T-cell (primary cell): ENCODE measurements at places on chromosomes 6 and 20. TPM values are rescaled to one million over a fixed set of nuclear protein-coding genes. Genes with fewer than 3 reads are reported as not detected.
A peak's percentile ranks its signal among the peaks of the same experiment; 100 is the strongest.

DNA sequence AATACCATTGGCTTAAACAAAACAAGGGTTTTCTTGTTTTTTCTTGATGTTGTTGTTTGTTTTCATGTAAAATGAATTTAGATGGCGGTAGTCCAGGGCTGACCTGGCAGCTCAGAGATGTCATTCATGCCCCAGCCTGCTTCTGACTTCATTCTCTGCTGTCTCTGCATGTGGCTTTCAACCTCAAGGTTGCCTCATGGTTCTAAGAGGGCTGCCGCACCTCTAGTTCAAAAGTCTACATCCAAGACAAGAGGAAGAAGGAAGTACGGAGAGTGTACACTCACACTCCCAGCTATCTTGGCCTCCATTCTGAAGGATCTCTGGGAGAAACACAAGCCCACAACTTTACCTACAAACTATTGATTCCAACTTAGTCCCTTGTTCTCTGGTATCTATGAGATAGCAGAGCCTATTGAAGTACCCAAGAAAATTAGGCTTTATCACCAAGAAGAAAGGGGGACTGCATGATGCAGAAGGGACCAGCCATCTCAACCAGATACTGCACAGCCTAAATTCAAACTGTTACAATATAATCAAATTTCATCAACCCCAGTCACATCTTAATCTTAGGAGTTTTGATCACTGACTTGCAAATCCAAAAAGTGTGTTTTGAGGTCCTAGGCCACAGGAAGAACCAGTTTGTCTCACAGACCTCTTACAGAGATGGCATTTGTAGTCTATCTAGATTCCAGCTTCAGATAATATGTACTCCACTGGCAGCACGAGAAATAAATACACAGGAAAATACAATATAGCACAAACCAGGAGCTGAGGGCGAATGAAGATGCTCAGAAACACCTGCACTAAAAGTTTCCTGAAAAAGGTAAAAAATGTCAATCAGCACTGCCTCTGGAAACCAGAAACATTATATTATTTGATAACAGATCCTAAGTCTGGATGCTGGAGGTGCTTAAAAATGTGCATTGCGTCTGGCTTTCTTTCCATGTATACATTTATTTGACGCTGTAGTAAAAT lies 866 bp upstream of the BTN3A3 start:
- no peaks in the 10 kb centered on the region for H3K36me3 ChIP-seq
- DNase-seq: no peak
- H3K4me3 ChIP-seq: peak overlapping the region; percentile 91
- peaks cover 28% of the 10 kb centered on the region for H3K4me1 ChIP-seq

- no peak for DNase-seq
- no peaks in the 10 kb centered on the region for H3K27me3 ChIP-seq
- no peak overlapping the region for H3K4me3 ChIP-seq
- H3K4me1 ChIP-seq: no peaks in the 10 kb centered on the region
Measured at GRCh38 chr6:161013695-161014094, 22.1 kb downstream of the MAP3K4 start.

DNA sequence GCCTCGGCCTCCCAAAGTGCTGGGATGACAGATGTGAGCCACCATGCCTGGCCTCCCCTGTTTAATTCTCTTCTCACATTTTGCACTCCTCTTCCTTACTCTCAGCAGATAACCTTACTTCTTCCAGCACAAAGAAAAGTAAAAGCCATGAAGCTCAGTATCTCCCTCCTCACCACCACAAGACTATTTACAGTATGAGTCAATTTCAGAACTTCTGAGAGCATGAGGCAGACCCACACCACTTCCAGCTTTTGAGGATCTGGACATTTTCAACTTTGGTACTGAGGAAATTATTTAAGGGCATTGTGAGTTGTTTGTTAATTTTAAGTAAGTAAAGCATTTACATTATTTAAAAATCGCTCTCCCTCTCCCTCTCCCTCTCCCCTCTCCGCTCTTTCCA lies 8.0 kb upstream of the SNX3 start:
- no peak overlapping the region for H3K4me3 ChIP-seq
- H3K27me3 ChIP-seq: no peaks in the 10 kb centered on the region
- H3K27ac ChIP-seq: no peak overlapping the region
- no peak for DNase-seq
- no peaks in the 10 kb centered on the region for H3K4me1 ChIP-seq

GRCh38 chr20:13995841-13996240 lies 525 bp downstream of the MACROD2 start:
- H3K36me3 ChIP-seq: no peaks in the 10 kb centered on the region
- no peak overlapping the region for H3K4me3 ChIP-seq
- no peaks in the 10 kb centered on the region for H3K4me1 ChIP-seq
- DNase-seq: no peak

- H3K4me1 ChIP-seq: no peaks in the 10 kb centered on the region
- no peaks in the 10 kb centered on the region for H3K27me3 ChIP-seq
Measured at GRCh38 chr20:50848341-50848808, 53.5 kb downstream of the BCAS4 start.

DNA sequence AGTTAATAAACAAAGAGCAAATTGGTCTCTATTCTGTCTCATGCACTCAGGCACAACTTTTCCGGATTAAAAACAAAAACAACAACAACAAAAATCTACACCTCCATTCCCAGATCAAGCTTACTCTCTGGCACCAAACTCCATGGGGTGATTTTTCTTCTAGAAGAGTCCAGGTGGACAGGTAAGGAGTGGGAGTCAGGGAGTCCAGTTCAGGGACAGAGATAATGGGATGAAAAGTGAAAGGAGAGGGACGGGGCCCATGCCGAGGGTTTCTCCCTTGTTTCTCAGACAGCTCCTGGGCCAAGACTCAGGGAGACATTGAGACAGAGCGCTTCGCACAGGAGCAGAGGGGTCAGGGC lies 437 bp upstream of the HLA-A start:
- peak overlapping the region; percentile 64 for H3K4me3 ChIP-seq
- peak overlapping the region; percentile 100 for H3K27ac ChIP-seq
- no peak for DNase-seq
- H3K4me1 ChIP-seq: peaks cover 30% of the 10 kb centered on the region

- H3K27ac ChIP-seq: no peak overlapping the region
- H3K4me1 ChIP-seq: no peaks in the 10 kb centered on the region
- H3K36me3 ChIP-seq: no peaks in the 10 kb centered on the region
- no peak overlapping the region for H3K4me3 ChIP-seq
Measured at GRCh38 chr6:131828951-131829350, 21.1 kb downstream of the ENPP1 start.

The NOX3 gene
- not detected for total RNA-seq

The LY6G6C gene
- total RNA-seq: not detected

The EYA4 gene
- total RNA-seq: 0.22 TPM

The POM121L2 gene
- not detected for total RNA-seq

The PROKR2 gene
- total RNA-seq: not detected

The ZNF391 gene
- 4.2 TPM for total RNA-seq

The SDHAF4 gene
- total RNA-seq: 10.7 TPM
